GM12878 (cell line): ENCODE measurements at places on chromosomes 7 and 10. TPM values are rescaled to one million over a fixed set of nuclear protein-coding genes. Genes with fewer than 3 reads are reported as not detected.
A peak's percentile ranks its signal among the peaks of the same experiment; 100 is the strongest.

The ZNRF2 gene
- total RNA-seq, result 16.1 and 16.8 TPM in 2 replicates

The ASIC3 gene
- total RNA-seq, result 1.0 and 1.5 TPM in 2 replicates

DNA sequence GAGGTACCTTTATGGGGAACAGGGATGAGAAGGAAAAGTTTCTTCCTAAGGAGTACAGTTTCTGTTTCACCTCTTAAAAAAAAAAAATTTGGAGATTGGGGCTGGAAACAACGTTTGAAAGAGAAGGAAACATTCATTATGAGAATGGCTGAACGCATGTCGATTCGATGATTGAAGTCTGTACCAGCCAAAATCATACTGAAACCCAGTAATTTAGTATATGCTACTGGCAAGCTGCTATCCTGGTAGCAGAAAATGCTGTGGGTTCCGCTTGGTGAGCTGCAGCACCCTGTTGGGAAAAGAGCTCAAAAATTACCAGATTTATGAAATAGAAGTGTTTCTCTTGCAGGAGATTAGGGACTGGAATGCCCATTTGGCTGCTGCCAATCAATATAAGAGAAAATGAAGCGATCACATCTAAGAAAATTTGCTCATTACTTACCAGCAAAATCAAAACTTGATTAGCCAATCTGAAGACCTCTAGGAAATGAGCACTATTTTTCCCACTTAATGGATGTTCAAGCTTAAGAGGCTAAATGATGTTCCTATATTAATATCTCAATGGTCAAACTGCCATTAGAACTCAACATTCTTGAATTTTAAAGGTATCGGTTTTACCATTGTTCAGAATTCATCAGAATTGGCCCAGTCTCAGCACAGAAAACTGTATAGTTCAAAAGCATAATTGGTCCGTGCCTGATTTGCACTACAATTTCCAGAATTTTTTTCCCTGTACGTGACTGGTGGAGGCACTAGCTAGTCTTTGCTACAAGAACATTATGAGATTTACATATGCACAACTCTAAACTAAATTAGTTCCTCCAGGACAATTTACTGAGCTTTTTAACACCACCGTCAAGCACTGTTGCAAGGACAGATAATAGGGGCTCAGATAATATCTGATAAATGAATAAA lies 1.2 kb upstream of the ITGB1 start:
- peaks cover 22% of the 10 kb centered on the region for H3K4me1 ChIP-seq
- H3K27ac ChIP-seq, result peak overlapping the region; percentile 90; the same call in 1 of the 2 replicates
- H3K4me3 ChIP-seq, result peak overlapping the region; percentile 93
- no peaks in the 10 kb centered on the region for H3K36me3 ChIP-seq
- DNase-seq, result peak; percentile 53

DNA sequence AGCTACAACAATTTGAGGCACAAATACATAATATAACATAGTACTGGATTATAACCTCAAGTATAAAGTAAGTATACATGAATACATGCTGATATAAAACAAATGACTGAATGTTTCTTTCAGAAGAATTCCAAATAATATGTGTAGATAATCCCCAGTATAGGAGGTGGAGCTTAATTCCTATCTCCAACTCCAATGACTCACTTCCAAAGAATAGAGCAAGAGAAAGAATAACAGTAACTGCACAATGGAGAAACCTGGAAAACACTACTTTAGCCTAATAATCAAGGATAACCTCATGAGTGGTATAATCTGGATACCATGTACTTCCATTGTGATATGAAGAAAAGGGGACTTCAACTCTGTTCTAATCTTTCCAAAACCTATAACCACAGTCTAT lies 13.7 kb upstream of the SEMA3C start:
- H3K36me3 ChIP-seq, result no peaks in the 10 kb centered on the region
- H3K4me1 ChIP-seq, result no peaks in the 10 kb centered on the region
- no peaks in the 10 kb centered on the region for H3K27me3 ChIP-seq

- H3K4me1 ChIP-seq, result no peaks in the 10 kb centered on the region
- no peaks in the 10 kb centered on the region for H3K36me3 ChIP-seq
- DNase-seq, result no peak
- H3K27me3 ChIP-seq, result no peaks in the 10 kb centered on the region; the same call in none of the 2 replicates
- H3K27ac ChIP-seq, result no peak overlapping the region
- H3K4me3 ChIP-seq, result no peak overlapping the region
Observed at GRCh38 chr10:63720676-63721075, 199.5 kb downstream of the REEP3 start.

- H3K4me3 ChIP-seq, result no peak overlapping the region
- H3K27ac ChIP-seq, result no peak overlapping the region
- H3K4me1 ChIP-seq, result peaks cover 3% of the 10 kb centered on the region
- H3K36me3 ChIP-seq, result no peaks in the 10 kb centered on the region
Observed at GRCh38 chr10:46293832-46294640, 7.2 kb downstream of the ANTXRL start.

DNA sequence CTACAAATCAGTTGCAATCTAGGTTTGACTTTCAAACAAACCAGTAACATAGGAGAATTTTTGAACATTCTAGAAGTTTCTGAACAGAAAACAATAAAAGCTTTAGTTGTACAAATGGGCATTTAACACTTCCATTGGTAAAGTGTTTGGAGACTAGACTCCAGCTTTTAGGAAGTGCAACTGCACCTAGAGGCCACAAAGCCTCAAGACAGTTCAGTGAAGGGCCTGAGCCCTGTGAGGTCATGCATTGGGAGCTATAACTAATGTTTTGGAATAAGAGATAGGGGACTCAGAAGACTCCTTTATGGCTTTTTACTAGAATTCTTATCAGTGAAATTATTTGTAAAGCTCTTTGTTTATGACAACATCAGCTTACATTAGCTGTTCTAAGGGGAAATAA lies 3.0 kb upstream of the EPHB6 start:
- H3K36me3 ChIP-seq, result no peaks in the 10 kb centered on the region
- no peaks in the 10 kb centered on the region; the same call in none of the 2 replicates for H3K27me3 ChIP-seq
- H3K4me1 ChIP-seq, result no peaks in the 10 kb centered on the region
- H3K27ac ChIP-seq, result no peak overlapping the region
